ENCODE measurements at places on chromosomes 3 and 15.

DNA sequence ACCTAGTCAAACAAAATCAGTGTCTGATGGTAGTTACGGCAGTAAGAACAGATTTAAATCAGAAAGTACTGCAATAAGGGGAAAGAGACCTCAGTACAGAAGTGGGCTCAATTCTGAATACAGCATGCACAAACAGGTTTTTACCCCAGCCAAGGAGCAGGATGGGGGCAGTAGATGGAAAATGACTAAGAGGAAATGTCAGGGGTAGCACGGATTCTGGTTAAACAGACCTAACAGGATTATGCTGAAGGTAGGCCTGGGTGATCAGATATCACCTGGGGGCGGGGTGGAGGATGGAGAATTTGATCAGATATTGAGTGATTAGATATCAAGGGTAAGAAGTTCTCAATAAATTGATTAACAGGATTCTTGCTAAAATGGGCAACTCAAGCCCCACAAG, 19.0 kb downstream of the MESD start:
- DNase-seq, result no peak

- no peak for DNase-seq
These were observed 512.6 kb upstream of the PPP2R3A start for GRCh38 chr3:135452881-135453280.

DNA sequence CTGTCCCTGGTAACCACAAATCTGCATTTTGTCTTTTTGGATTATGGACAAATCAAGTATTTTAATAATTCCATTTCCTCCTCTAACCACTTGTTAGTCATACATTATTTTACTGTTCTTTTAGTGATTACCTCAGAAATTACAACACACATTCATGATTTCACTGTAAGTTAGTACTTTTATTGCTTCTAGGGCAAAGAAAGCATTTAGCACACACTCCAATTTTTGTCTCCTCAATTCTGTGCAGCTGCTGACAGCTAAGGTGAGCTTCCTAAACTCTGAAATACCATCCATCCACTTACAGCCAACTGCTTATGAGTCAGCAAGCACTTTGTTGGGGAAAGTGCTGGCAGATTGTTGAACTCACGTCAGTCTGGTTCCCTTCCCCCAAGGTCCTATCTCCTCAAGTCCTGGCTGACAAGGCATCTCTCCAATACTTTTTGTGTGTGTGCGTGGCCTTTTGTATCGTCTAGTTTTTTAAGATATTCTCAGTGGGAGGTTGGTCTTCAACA, 49.4 kb upstream of the TNFAIP8L3 start:
- no peak for DNase-seq

DNA sequence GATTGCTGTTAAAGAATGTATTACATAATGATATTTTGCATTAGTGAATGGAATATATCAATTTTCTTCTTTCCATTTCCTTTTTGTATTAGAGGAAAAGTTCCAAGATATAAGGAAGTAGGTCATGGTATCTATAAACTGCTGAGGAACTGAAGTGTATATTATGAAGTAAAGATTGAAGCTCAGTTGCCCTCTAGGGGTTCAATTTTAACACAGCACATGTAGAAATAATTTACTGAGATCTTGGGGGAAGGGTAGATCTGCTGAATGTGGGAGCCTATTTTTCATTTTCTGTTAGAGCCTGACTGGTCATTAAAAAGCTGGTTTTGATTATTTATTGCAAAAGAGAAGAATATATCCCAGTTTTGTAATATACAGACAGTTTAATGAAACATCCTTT, 45.2 kb downstream of the CMC1 start:
- no peak for DNase-seq

DNA sequence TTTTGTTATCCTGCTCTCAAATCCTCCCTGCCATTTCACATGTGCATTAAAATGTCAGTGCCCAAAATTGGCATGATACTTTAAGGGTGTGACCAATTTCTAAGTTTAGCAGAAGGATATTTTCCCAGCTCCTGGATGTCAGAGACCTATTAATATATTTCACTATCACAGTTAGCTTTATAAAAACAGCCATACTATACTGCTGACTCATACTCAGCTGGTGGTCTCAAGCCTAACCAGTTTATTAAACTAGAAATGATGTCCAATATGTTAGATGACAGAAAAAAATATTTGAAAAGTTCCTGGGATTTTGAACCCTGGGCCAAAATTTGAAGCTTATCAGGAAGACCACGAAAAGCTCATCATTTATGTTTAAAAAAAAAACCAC, 60.9 kb upstream of the ZNF280D start:
- no peak for DNase-seq

DNA sequence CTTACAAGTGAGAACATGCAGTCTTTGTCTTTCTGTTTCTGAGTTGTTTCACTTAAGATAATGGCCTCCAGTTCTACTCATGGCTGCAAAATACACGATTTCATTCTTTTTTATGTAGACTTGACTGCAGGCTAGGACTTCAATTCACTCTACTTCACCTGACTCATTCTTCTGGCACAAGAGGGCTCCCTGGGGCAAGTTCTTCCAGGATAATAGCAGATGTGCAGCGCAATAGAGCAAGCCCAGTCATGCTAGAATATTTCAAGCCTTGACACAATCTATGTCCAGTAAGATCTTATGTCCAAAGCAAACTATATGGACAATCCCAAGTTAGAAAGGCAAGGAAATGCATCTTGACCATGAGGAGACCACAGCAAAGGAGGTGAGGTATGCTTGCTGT, 211.7 kb upstream of the GADL1 start:
- no peak for DNase-seq

DNA sequence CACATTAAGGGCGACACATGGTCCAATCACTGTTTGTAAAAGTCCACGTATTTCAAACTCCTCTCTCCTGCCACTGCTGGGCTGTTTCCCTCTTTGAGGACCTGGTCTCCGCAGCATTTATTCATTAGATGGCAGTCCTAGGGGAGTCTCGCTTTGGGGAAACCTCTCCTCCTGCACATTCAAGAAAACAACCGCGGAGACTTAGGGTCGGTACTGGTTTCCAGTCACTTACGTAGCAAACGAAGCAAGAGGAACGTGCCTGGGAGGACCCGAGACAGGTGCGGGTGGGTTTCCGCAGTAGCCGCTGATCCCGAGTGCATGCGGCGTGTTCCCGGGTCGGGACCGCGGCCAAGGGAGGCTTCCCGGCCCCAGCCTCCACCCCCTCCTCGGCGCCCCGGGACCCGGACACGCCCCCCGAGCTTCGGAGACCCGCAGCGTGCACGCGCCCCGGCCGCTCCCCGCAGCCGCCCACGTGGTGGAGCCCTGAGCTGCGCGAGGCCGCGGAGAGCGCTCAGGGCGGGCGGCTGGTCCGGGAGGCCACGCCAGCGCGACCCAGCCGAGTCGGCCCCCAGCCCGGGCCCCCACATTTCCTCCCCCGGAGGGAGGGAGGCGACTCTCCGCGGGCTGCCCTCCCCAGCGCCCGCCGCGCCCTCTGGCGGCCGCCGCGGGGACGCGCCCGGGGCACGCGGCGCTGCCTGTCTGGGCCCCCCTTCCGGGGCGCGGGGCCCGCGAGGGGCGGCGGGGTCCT, 1.1 kb upstream of the IGF1R start:
- DNase-seq, result peak; percentile 75

GRCh38 chr3:167913219-167913835, 177.8 kb downstream of the SERPINI1 start:
- DNase-seq, result no peak

DNA sequence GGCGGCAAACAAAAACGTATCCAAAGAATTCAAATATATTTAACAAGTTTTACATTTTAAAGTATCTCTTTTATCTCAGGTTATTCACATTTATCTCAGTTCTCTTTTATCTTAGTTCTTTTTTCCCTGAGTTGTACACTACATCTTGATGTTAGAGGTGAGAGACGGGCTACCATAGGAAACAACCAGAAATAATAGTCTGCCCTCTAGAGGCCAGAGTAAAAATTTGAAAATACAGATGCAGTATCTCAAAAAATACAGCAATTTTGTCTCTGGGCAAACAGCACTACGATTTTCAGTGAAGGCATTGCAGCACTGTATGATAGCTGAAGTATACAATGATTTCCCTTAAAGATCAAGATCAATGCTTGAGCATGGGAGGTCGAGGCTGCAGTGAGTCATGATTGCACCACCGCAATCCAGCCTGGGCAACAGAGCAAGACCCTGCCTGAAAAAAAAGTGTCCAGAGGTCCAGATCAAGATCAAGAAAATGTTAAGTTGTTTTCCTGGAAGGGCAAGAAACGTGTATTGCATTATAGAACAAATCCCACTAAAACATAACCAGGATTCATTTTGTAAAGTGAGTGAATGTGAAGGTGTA, 82.6 kb upstream of the ATP11B start:
- no peak for DNase-seq

Measured in CD4-positive, alpha-beta T cell treated with Interleukin-6 for 4 hours (primary cell).